ENCODE measurements at places on chromosomes 6 and 20. TPM values are rescaled to one million over a fixed set of nuclear protein-coding genes. Genes with fewer than 3 reads are reported as not detected.

GRCh38 chr20:39103305-39103704 lies 141.2 kb downstream of the DHX35 start:
- no peaks in the 10 kb centered on the region for H3K36me3 ChIP-seq
- H3K27ac ChIP-seq: no peak overlapping the region
- H3K4me3 ChIP-seq: no peak overlapping the region

- no peak overlapping the region for H3K4me3 ChIP-seq
- DNase-seq: no peak
- H3K36me3 ChIP-seq: no peaks in the 10 kb centered on the region
- H3K27me3 ChIP-seq: no peaks in the 10 kb centered on the region
- H3K4me1 ChIP-seq: no peaks in the 10 kb centered on the region
- no peak overlapping the region for H3K27ac ChIP-seq
These were observed 44.6 kb downstream of the SLC24A3 start for GRCh38 chr20:19256906-19257595.

DNA sequence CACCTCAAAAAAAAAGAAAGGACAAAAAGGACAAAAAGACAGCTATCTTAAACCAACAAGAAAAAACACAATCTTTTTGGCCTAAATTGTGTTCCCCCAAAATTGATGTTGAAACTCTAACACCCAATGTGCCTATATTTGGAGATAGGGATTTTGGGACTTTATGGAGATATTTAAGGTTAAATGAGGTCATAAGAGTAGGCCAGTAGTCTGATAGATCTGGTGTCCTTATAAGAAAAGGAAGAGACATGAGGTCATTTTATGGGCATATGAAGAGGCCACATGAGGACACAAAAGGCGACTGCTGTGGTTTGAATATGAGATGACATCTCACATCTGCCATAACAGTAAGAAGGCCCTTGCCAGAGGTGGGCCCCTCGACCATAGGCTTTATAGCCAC lies 49.5 kb downstream of the TRIM38 start:
- H3K27ac ChIP-seq: no peak overlapping the region
- DNase-seq: no peak
- no peak overlapping the region for H3K4me3 ChIP-seq

- no peaks in the 10 kb centered on the region for H3K27me3 ChIP-seq
- H3K36me3 ChIP-seq: peaks cover 50% of the 10 kb centered on the region
- H3K4me3 ChIP-seq: no peak overlapping the region
- DNase-seq: no peak
- peaks cover 4% of the 10 kb centered on the region for H3K4me1 ChIP-seq
- no peak overlapping the region for H3K27ac ChIP-seq
These were observed 5.6 kb downstream of the AGPAT1 start for GRCh38 chr6:32170294-32170693.

- no peaks in the 10 kb centered on the region for H3K4me1 ChIP-seq
- no peaks in the 10 kb centered on the region for H3K36me3 ChIP-seq
- no peak overlapping the region for H3K27ac ChIP-seq
- no peaks in the 10 kb centered on the region for H3K27me3 ChIP-seq
- no peak overlapping the region for H3K4me3 ChIP-seq
- peak; percentile 57 for DNase-seq
These were observed 110.6 kb downstream of the CDKAL1 start for GRCh38 chr6:20644667-20645370.

- peak within 1 kb of the TSS; percentile 78 for H3K4me3 ChIP-seq
- H3K36me3 ChIP-seq: no peaks in the 10 kb centered on the region
- peaks cover 8% of the 10 kb centered on the region for H3K4me1 ChIP-seq
These were observed at the start of gene STX16 for GRCh38 chr20:58650776-58651558. Gene STX16 (plus strand): TSS chr20:58651283. CDS start chr20:58652007, 724 bp downstream.

DNA sequence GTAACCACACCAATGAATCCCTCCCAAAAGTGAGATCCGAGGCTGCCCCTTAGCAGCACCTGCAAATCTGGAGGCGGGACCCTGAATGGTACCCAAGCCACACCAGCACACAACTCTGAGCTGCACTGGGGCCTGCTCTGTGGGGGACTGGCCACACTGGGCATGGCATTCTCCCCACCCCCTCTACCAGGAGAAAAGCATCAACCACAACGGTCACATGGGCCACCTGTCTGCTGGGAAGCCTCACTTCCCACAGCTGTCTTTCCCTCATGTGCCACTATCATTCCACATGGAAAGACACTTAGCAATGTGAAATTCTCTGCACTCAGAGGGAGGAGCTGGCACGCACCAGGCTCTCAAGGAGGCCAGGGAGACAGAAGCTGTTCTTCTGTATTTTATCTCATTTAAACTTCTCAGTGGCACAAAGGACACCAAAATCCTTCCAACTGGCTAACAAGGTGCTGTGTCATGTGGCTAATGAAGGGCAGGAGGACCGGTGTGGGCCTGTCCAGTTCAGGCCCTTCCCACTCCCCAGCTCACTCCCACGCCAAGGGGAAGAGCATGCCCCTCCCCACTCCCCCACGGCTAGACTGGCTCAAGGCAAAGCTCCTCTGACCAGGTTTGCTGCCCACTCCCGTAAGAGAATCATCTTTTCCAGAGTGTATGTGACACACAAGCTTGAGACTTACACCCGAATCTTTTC lies 19.0 kb downstream of the YTHDF1 start:
- no peaks in the 10 kb centered on the region for H3K27me3 ChIP-seq
- no peaks in the 10 kb centered on the region for H3K4me1 ChIP-seq
- H3K4me3 ChIP-seq: no peak overlapping the region
- H3K27ac ChIP-seq: no peak overlapping the region
- no peak for DNase-seq

DNA sequence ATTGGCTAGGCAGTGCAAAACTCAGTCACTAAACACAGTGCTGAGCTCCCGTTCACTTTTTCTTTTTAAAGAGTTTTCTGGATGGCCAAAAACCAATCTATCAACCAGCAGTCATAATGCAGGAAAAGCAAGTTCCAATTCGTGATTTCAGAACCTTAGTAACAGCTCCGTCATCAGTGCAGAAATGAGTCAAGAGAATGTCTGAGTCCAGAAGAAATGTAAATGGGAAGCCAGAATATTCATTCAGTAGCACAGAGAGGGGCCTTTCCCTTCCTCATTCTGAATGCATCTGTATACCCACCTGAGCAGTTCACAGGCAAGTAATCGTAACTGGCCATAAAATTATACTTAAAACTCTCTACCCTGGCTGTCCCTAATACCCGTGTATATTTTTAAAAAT lies 20.4 kb downstream of the HUS1B start:
- no peak overlapping the region for H3K27ac ChIP-seq
- H3K4me3 ChIP-seq: no peak overlapping the region
- DNase-seq: peak; percentile 39
- no peaks in the 10 kb centered on the region for H3K27me3 ChIP-seq
- H3K36me3 ChIP-seq: peaks cover 8% of the 10 kb centered on the region

DNA sequence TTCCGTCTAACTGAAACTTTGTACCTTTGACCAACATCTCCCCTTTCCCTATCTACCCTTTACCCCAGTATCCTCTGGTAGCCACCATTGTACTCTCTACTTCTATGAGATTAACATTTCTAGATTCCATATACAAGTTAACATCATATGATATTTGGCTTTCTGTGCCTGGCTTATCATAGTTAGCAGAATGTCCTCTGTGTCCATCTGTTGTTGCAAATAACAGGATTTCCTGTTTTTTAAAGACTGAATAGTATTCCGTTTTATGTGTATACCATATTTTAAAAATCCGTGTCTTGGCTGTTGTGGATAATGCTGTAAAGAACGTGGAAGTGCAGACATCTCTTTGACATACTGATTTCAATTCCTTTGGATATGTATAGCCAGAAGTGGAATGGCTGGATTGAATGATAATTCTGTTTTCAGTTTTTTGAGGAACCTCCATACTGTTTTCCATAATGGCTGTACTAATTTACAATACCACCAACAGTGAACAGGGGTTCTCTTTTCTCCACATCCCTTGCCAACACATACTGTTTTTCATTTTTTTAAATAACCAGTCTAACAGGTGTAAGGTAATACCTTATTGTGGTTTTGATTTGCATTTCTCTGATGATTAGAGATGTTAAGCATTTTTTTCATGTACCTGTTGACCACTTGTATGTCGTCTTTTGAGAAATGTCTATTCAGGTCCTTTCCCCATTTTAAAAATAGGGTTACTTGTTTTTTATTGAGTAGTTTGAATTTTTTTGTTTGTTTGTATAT lies 53.8 kb downstream of the CDC5L start:
- H3K36me3 ChIP-seq: peaks cover 3% of the 10 kb centered on the region
- no peak overlapping the region for H3K27ac ChIP-seq
- no peak for DNase-seq

- no peak overlapping the region for H3K4me3 ChIP-seq
- H3K27me3 ChIP-seq: peaks cover 3% of the 10 kb centered on the region
- DNase-seq: peak; percentile 81
These were observed 20.9 kb upstream of the SHLD1 start for GRCh38 chr20:5729348-5729747.

GRCh38 chr6:21505574-21505990 lies 88.0 kb upstream of the SOX4 start:
- H3K27me3 ChIP-seq: no peaks in the 10 kb centered on the region
- DNase-seq: no peak
- H3K36me3 ChIP-seq: no peaks in the 10 kb centered on the region
- H3K4me1 ChIP-seq: no peaks in the 10 kb centered on the region
- H3K4me3 ChIP-seq: no peak overlapping the region

GRCh38 chr20:38806855-38807655 lies 1.6 kb downstream of the PPP1R16B start:
- H3K27me3 ChIP-seq: peaks cover 63% of the 10 kb centered on the region
- DNase-seq: no peak
- no peak overlapping the region for H3K4me3 ChIP-seq

DNA sequence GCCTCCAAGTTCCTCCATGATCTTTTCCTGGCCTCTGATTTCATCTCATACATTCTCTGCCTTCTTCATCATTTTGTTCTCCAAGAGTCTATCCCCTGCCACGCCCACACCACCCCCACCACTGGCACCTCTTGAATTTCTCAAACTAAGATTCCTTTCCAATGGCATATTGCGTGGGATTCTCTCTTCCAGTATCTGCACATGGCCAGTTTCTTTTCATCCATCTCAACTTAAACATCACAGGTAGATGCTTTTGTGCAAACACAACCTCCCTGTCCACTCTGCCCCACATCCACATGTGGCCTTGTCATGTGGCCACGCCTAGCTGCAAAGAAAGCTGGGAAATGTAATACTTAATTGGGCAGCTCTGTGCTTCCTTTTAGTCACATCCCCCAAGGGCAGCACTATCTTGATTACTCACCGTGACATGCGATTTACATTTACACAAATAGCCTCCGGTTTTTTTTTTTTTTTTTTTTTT lies 33.4 kb upstream of the ZMYND8 start:
- peaks cover 7% of the 10 kb centered on the region for H3K4me1 ChIP-seq
- DNase-seq: peak; percentile 53

- H3K27ac ChIP-seq: no peak overlapping the region
- H3K4me3 ChIP-seq: no peak overlapping the region
- no peaks in the 10 kb centered on the region for H3K36me3 ChIP-seq
- DNase-seq: no peak
- H3K4me1 ChIP-seq: peaks cover 11% of the 10 kb centered on the region
These were observed 3.1 kb downstream of the EPB41L1 start for GRCh38 chr20:36157610-36158009.

DNA sequence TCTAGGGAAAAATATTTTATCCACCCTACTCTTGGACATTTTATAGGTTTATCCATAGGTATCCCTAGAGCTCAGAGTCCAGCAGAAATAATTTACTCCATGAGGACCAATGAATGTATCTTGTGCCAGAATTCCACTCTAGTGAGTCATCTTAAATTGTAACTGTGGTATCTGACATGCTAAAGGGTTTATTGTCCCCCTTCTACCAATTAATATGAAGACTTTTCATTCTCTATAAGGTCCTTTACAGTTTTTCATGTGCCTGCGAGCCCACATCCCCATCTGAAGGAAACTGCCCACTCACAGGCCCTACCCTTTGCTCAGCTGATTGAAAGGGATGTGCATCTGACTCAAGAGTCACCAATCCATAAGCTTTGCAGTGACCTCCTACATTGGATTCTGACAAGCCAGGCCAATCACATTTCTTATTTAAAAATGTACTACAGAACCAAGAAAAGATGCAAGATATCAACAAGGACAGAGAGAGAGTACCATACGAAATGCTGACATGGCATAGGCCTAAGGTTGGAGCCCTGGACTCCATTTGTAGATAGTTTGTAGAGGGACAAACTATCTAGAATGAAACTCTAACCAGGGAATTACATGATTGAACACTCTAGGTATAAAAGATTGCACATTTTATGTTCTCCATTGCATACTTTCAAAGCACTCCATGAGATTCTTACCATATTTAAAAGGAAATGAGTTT lies 93.4 kb upstream of the DEFB112 start:
- H3K27me3 ChIP-seq: no peaks in the 10 kb centered on the region
- peak; percentile 7 for DNase-seq
- H3K4me3 ChIP-seq: no peak overlapping the region
- H3K4me1 ChIP-seq: no peaks in the 10 kb centered on the region
- no peak overlapping the region for H3K27ac ChIP-seq
- H3K36me3 ChIP-seq: no peaks in the 10 kb centered on the region

DNA sequence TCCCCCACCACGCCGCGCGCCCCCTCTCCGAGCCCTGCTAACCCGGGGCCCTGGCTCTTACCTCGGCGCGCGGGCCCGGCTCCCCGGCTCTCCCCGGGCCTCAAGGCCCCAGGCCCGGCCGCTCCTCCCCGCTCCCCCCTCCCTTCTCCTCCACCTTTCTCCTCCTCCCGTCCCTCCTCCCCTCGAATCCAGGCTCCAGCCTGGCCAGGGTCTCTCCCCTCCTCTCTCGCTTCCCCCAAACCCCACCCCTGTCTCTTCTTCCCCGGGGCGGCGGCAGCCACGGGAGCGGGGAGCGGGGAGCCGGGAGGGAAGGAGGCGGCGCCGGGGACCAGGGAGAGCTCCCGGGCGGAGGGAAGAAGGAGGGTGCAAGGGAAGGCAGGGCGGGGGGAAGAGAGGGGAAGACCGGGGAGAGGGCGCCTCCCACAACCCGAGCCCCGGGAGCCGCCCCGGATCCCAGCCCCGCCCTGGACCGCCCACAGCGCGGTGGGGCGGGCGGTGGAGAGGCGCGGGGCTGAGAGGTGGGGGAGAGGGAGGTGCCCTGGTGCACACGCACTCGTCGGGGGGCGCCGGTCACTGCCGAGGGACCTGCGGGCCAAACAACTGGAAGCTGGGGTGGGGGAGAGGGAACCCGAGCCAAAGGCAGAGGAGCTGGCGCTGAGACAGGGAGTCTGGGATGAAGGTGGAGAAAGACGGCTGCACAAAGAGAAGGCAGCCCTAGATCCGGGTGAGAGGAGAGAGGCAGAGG lies at the start of gene GABBR1:
Gene GABBR1 (minus strand): TSS at position 395 of the 745 bp plus-strand sequence. CDS start 798 bp downstream, outside the sequence.
- peak within 1 kb of the TSS; percentile 77 for H3K4me3 ChIP-seq
- H3K27ac ChIP-seq: peak within 1 kb of the TSS; percentile 62
- peak; percentile 79 for DNase-seq
- H3K4me1 ChIP-seq: peaks cover 11% of the 10 kb centered on the region

GRCh38 chr6:156423829-156424228 lies 353.3 kb upstream of the ARID1B start:
- H3K27me3 ChIP-seq: no peaks in the 10 kb centered on the region
- peaks cover 7% of the 10 kb centered on the region for H3K4me1 ChIP-seq
- H3K36me3 ChIP-seq: no peaks in the 10 kb centered on the region
- DNase-seq: no peak
- H3K4me3 ChIP-seq: no peak overlapping the region

GRCh38 chr6:39314273-39314795 lies at the start of gene KCNK17:
Gene KCNK17 (minus strand): TSS chr6:39314419. CDS start chr6:39314320, 99 bp downstream.
- DNase-seq: no peak
- H3K4me3 ChIP-seq: no peak within 1 kb of the TSS
- no peak within 1 kb of the TSS for H3K27ac ChIP-seq
- peaks cover 32% of the 10 kb centered on the region for H3K27me3 ChIP-seq
- no peaks in the 10 kb centered on the region for H3K36me3 ChIP-seq

Gene EPHA7
- not detected for total RNA-seq

Gene COL12A1
- total RNA-seq: 502 TPM

Gene PI16
- total RNA-seq: under 0.01 TPM

Gene INSM1
- total RNA-seq: not detected

Gene SH3BGRL2
- 9.7 TPM for total RNA-seq

Gene TXLNB
- under 0.01 TPM for total RNA-seq

Gene GSTA2
- total RNA-seq: not detected

Gene CST1
- not detected for total RNA-seq

All from IMR-90 (cell line).